Activated CD4-positive, CD25-positive, alpha-beta regulatory T cell treated with anti-CD3 and anti-CD28 coated beads, Interleukin-2, amount 50 U/mL, for 16 hours (primary cell): ENCODE measurements at places on chromosomes 11 and 22.

DNA sequence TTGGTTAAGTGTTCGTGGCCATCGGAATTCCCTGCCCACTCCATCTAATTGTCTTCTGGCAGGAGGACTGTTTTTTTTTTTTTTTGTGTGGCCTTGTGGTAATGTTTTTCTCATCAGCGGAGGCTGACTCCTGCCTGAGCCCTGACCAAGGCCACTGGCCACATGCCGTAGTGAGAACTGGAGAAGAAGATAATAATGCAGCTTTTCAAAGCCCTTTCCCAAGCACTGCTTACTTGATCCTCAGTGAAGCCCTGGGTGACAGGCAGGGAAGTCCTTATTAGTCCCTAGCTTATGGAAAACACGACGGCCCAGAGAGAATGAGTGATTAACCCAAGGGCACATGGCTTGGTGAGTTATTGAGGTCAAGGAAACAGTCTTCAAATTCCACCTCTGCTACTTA is 71.2 kb downstream of the ADM start:
- DNase-seq: no peak

GRCh38 chr22:29320546-29320945 is 5.0 kb upstream of the RASL10A start:
- no peak for DNase-seq

GRCh38 chr11:44886790-44887140 is 63.9 kb downstream of the TP53I11 start:
- no peak for DNase-seq

GRCh38 chr22:49525801-49526535 is 301.7 kb downstream of the BRD1 start:
- DNase-seq: no peak

DNA sequence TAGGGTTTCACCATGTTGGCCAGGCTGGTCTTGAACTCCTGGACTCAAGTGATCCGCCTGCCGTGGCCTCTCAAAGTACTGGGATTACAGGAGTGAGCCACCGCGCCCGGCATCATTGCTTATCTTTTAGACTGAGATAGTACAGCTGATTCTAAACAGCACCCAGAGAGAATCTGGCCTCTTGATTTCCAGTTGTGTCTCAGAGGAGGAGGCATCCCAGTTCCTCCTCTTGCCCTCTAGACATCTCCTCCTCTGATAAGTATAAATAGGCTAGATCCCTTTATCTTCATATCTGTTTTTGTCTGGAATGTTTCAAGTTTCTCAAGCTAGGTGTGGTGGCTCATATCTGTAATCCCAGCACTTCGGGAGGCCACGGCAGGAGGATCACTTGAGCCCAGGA is 7.0 kb downstream of the MARK2 start:
- DNase-seq: no peak

DNA sequence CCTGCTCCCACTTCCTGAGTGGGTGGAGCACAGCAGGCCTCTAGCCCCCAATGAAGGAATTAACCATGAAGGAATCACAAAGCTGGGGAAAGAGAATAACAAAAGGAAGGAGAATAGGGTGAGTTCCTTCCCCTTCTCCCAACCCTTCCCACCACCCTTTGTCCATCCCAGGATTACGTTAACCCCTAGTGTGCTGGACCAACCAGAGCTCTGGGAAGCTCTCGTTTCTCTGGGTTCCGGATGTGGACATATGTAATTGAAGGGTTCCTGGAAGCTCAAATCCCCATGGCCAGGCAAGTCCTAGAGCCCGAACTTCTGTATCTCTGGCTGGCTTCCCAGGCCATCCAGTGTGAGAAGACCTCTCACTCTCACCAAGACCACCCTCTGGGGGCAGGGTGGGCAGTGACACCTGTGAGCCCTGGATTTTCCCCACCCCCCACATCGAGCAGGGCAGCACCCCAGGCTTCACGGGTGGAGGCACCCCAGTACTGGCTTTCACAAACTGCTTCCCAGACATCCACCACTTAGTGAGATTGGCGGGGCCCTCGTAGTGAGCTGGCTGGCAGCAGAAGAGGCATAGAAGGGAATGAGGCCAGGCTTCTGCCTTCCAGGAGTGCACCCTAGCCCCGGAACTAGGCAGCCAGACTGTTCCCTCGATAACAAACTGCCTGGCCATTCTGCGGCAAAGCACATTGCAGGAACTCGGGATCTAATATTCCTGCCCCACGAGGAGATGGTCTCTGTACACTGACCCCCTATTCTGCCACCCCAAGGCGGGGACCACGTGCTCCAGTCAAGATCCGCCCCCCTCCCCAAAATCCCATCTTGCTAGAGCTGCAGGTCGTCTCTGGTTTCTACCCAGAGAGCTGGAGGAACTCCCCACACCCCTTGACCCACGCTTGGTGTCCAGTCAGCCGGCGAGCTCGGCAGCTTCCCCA is 2.1 kb downstream of the NECTIN1 start:
- DNase-seq: no peak

GRCh38 chr11:18633256-18634139 is 644 bp downstream of the SPTY2D1 start:
- no peak for DNase-seq

GRCh38 chr22:27627444-27627833 is 174.1 kb downstream of the MN1 start:
- no peak for DNase-seq

- DNase-seq: no peak
These were observed 68.1 kb downstream of the MCHR1 start for GRCh38 chr22:40747361-40747760.
